Thoracic aorta (tissue), 2 donors: ENCODE measurements at places on chromosomes 5 and 9. TPM values are rescaled to one million over a fixed set of nuclear protein-coding genes. Genes with fewer than 3 reads are reported as not detected.

GRCh38 chr9:27470291-27470856, 53.7 kb upstream of the IFNK start:
- no peak for DNase-seq
- H3K27ac ChIP-seq: no peak overlapping the region
- H3K4me1 ChIP-seq: peaks cover 35% of the 10 kb centered on the region
- H3K36me3 ChIP-seq: no peaks in the 10 kb centered on the region
- no peak overlapping the region for H3K4me3 ChIP-seq

DNA sequence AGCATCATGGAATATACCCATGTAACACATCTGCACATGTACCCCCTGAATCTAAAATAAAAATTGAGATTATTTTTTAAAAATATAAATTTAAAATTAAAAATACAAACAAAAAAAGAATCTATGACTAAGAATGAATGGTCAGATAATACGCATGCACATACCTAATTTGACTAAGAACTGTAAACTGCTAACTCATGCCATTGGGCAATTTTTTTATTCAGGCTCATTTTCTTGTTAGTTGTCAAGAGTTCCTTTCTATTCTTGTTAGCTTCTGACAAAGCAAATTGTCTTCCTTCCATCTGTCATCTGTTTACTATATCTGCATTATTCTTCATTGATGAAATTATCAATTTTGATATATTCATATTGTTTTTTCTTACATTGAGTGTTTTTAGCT, 69.5 kb upstream of the HAND1 start:
- H3K27me3 ChIP-seq: no peaks in the 10 kb centered on the region
- no peaks in the 10 kb centered on the region for H3K4me1 ChIP-seq
- H3K4me3 ChIP-seq: no peak overlapping the region

SEMA4D gene
- 16.9 TPM for total RNA-seq

- no peaks in the 10 kb centered on the region for H3K27me3 ChIP-seq
- no peak overlapping the region for H3K4me3 ChIP-seq
- no peak for DNase-seq
- no peaks in the 10 kb centered on the region for H3K36me3 ChIP-seq
- H3K27ac ChIP-seq: no peak overlapping the region
Observed at GRCh38 chr5:23457780-23458179, 49.6 kb upstream of the PRDM9 start.

- no peak overlapping the region for H3K4me3 ChIP-seq
- no peaks in the 10 kb centered on the region for H3K36me3 ChIP-seq
- no peak overlapping the region for H3K27ac ChIP-seq
- DNase-seq: no peak
- no peaks in the 10 kb centered on the region for H3K27me3 ChIP-seq
- no peaks in the 10 kb centered on the region for H3K4me1 ChIP-seq
Observed at GRCh38 chr5:28850320-28850921, 1812.0 kb upstream of the CDH9 start.

DNA sequence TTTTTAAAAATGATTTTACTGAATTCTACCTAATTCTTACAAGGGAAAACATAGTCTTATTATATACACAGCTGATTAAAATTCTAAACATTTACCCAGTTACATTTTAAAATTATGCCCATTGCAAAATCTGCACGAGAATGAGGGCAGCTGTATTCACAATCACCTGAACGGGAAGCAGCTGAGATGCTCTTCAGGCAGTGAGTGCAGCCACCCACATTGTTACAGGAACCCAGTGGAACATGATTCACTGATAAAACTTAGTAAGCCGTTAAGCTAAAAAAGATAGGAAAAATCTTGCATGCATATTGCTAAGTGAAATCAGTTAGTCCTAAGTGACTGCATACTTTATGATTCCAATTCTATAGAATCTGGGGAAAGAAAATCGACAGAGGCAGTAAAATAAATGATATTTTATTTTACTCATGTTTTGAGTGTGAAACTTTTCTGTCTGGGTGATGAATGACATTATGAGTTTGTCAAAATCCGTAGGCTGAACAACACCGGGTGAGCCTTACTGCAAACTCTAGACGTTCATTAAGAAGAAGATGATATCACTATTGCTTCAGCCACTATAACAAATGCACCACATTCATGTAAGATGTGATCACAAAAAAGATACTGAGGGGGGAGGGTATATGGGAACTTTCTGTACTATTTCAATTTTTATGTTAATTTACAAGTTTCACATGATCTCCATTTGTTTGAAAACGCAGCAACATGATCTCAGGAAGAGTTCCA, 39.1 kb upstream of the FLT4 start:
- H3K4me1 ChIP-seq: no peaks in the 10 kb centered on the region
- H3K4me3 ChIP-seq: no peak overlapping the region
- H3K36me3 ChIP-seq: no peaks in the 10 kb centered on the region
- no peak overlapping the region for H3K27ac ChIP-seq
- no peaks in the 10 kb centered on the region for H3K27me3 ChIP-seq

SIT1 gene
- not detected for total RNA-seq

DNA sequence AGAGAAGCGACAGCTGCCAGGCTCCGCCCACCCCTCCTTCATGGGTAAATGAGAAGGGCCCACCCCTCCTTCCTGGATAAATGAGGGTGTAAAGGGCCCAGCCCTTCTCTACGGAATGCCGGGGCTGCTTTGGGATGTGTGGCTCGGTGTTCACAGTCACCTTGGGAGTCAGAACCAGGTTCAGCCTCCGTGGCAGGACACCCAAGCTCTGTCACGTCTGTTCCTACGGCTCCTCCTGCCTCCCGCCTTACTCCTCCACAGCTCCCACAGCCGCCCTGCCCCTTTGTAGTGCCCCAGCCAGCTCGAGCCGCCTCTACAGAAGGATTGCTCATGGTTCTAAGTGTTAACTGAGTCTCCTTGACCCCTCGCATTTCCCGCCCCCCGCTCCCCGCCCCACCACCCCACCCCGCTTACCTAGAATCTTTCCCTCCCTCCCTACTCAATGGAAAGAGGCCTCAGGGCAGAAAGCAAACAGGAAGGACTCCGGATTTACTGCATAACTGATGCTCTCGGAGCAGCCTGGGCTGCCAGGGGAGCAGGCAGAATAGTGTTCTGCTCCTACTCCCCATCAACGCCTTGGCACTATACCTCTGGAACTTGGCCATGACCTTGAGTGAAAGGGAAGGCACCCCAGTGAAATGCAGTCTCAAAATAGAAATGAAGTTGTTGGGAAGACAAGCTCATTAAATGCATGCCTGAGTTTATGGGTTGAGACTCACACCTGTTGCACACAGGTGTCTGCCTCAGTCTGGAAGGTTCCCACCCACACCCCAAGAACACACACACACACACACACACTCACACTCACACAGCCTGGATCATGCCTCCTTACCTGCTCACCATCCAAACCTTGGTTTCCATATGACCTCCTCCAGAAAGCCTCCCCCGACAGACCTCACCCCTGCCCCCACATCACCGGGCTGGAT, 59.6 kb downstream of the NEURL1B start:
- no peak overlapping the region for H3K27ac ChIP-seq
- H3K36me3 ChIP-seq: no peaks in the 10 kb centered on the region
- H3K4me1 ChIP-seq: peaks cover 16% of the 10 kb centered on the region
- H3K4me3 ChIP-seq: no peak overlapping the region
- no peak for DNase-seq

PIP5K1B gene
- total RNA-seq: 7.1 TPM

DNA sequence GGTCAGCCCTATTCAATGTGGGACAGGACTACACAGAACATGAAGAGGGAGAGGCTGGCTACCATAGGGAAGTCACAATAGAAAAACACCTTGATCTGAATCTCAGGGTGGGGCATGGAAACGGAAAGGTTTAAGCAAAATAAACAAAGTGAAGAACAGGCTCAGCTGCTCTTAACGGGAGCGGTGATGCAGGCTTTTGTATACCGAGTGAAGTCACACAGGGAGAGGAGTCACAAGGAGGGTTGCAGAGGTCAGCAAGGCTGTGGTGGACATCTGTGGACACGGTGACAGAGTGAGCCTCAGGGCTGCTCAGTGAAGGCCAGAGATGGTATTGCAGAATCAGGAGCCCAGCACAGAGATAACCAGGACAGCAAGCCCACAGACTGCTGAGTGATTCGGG, 30.6 kb upstream of the SEMA4D start:
- no peaks in the 10 kb centered on the region for H3K36me3 ChIP-seq
- no peak for DNase-seq
- H3K4me3 ChIP-seq: no peak overlapping the region
- no peaks in the 10 kb centered on the region for H3K4me1 ChIP-seq

PTPN3 gene
- 20.3 TPM for total RNA-seq

GRCh38 chr9:99834474-99834873, 12.8 kb downstream of the NR4A3 start:
- H3K27me3 ChIP-seq: no peaks in the 10 kb centered on the region
- DNase-seq: no peak
- H3K27ac ChIP-seq: no peak overlapping the region
- no peaks in the 10 kb centered on the region for H3K4me1 ChIP-seq
- no peak overlapping the region for H3K4me3 ChIP-seq
- peaks cover 6% of the 10 kb centered on the region for H3K36me3 ChIP-seq

TSTD2 gene
- 51.4 TPM for total RNA-seq

- H3K4me3 ChIP-seq: no peak overlapping the region
- DNase-seq: no peak
- H3K4me1 ChIP-seq: peaks cover 17% of the 10 kb centered on the region
- peaks cover 11% of the 10 kb centered on the region for H3K36me3 ChIP-seq
Observed at GRCh38 chr5:176373100-176373818, 8.0 kb downstream of the ARL10 start.

GRCh38 chr9:125904155-125904851, 157.1 kb downstream of the PBX3 start:
- no peaks in the 10 kb centered on the region for H3K27me3 ChIP-seq
- no peak for DNase-seq
- no peaks in the 10 kb centered on the region for H3K36me3 ChIP-seq
- H3K4me1 ChIP-seq: peaks cover 4% of the 10 kb centered on the region

DNA sequence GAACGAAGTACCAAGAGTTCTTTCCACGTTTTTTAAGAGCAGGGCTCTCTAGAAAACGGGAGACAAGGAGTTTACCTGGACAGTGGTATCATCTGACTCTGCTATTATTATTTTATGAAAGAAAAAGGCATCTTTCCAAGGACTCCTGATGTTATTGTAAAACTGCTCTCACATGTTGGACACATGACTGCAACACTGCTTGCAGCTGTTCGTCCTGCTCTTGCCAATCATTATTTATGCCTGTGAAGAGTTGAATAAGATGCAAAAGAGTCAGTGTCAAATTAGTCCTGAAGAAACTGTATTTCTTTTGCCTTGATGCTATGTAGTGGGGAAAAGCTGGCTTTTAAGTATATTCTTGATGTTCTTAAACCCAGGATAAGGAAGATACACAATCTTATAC, 284.5 kb upstream of the PTGER4 start:
- no peak overlapping the region for H3K27ac ChIP-seq
- H3K4me3 ChIP-seq: no peak overlapping the region
- no peak for DNase-seq
- H3K4me1 ChIP-seq: no peaks in the 10 kb centered on the region
- H3K27me3 ChIP-seq: no peaks in the 10 kb centered on the region

- H3K27ac ChIP-seq: no peak overlapping the region
- H3K4me1 ChIP-seq: peaks cover 10% of the 10 kb centered on the region
- peak overlapping the region; percentile 78 for H3K4me3 ChIP-seq
- no peak for DNase-seq
- H3K27me3 ChIP-seq: peaks cover 21% of the 10 kb centered on the region
- no peaks in the 10 kb centered on the region for H3K36me3 ChIP-seq
Observed at GRCh38 chr5:174723979-174724483, 351 bp upstream of the MSX2 start.

GRCh38 chr5:72065751-72066255, 41.5 kb upstream of the MAP1B start:
- H3K4me1 ChIP-seq: no peaks in the 10 kb centered on the region
- no peaks in the 10 kb centered on the region for H3K36me3 ChIP-seq
- H3K27ac ChIP-seq: no peak overlapping the region

GRCh38 chr9:136944519-136945332, at the start of the genes C8G and FBXW5:
Gene C8G (plus strand): TSS chr9:136945243. CDS start chr9:136945321, 78 bp downstream.
Gene FBXW5 (minus strand): TSS chr9:136944738. CDS start chr9:136944083, 655 bp downstream.
- peak within 1 kb of the TSS; percentile 97 for H3K4me3 ChIP-seq
- no peaks in the 10 kb centered on the region for H3K27me3 ChIP-seq
- peak within 1 kb of the TSS; percentile 79 for H3K27ac ChIP-seq
- peaks cover 28% of the 10 kb centered on the region for H3K36me3 ChIP-seq
- peaks cover 45% of the 10 kb centered on the region for H3K4me1 ChIP-seq
- DNase-seq: peak; percentile 57

CDX1 gene
- total RNA-seq: not detected

GRCh38 chr5:19855453-19855852, 132.5 kb downstream of the CDH18 start:
- no peaks in the 10 kb centered on the region for H3K4me1 ChIP-seq
- no peaks in the 10 kb centered on the region for H3K36me3 ChIP-seq
- H3K4me3 ChIP-seq: no peak overlapping the region

RNF183 gene
- total RNA-seq: not detected

DNA sequence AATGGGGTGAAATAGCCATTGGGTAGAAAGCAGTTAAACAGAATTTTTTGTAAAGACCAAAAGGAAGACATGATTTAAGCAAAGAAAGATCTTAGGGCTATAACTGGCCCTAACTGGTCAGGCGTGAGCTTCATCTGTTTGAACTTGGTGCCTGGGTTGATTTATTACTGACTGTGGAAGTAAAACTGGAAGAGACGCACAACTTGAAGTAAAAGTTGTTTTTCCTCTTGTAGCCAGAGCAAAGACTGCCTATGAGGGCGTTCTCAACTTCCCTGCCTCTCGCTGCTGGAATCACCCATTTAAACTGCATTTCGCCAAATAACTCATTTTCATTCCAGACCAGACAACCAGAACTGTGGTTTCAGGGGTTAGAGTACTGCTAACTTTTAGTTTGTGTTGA, 1.5 kb downstream of the THBS4 start:
- no peaks in the 10 kb centered on the region for H3K27me3 ChIP-seq
- no peaks in the 10 kb centered on the region for H3K36me3 ChIP-seq
- no peak for DNase-seq
- H3K27ac ChIP-seq: no peak overlapping the region

- H3K27me3 ChIP-seq: no peaks in the 10 kb centered on the region
- no peak for DNase-seq
- no peak overlapping the region for H3K27ac ChIP-seq
- no peaks in the 10 kb centered on the region for H3K4me1 ChIP-seq
Observed at GRCh38 chr5:122545986-122546385, 228.9 kb upstream of the SNX2 start.

DNA sequence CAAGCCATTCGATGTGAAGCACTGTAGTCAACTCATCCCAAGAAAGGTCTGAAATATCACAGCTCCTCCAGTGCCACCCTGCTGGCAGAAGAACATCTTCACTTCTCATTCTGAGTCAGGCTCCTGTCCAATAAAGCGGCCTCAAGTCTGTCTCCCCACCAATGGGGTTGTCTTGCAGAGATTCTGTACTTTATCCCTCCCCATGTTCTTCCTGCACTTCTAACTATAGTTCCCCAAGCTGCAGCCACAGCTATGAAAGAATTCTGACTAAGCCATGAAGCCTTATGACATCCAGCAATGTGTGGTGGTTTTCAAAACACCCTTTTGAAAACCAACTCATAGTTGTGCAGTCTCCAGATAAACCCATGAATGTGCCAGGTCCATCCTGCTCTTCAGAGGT, 6.8 kb downstream of the MACROH2A1 start:
- H3K27ac ChIP-seq: peak overlapping the region; percentile 10
- no peaks in the 10 kb centered on the region for H3K27me3 ChIP-seq
- DNase-seq: no peak
- peaks cover 22% of the 10 kb centered on the region for H3K4me1 ChIP-seq
- no peak overlapping the region for H3K4me3 ChIP-seq
- peaks cover 10% of the 10 kb centered on the region for H3K36me3 ChIP-seq

LCN15 gene
- total RNA-seq: not detected
